ENCODE measurements at places on chromosomes 7 and 10.

DNA sequence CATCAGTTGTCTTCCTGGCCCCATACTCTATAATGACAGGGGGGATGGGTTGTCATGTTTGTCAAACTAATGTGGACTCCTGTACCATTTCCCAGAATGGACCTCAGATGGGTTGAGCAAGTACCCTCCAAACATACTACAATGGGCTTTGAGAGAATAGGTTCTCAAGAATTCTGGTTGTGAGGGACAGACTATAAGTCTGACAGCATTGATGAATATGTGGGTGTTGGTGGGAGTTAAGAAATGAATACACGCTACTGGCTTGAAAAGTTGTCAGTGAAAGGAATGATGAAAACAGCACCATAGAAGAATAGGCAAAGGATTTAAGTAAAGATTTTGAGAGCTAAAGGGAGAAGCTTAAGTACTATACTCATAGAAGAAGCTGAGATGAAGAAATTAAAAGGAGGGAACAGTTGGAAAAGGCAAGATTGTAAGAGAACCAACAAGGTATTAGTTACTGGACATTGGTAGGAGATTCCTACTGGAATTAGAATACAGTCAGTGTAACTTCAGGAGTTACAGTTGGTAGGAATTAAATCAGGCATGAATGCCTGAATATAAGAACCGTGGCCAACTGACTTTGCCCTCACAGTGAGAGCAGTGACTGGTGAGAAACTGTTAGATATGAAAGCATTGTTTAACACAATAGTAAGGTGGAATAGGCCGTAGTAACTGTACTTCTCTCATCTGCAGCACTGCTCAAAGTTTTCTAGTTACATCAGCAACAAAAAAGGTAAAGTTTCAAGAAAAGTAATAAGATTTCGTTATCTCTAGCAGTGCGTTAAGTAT is 86.3 kb downstream of the LCOR start:
- no peak for DNase-seq

DNA sequence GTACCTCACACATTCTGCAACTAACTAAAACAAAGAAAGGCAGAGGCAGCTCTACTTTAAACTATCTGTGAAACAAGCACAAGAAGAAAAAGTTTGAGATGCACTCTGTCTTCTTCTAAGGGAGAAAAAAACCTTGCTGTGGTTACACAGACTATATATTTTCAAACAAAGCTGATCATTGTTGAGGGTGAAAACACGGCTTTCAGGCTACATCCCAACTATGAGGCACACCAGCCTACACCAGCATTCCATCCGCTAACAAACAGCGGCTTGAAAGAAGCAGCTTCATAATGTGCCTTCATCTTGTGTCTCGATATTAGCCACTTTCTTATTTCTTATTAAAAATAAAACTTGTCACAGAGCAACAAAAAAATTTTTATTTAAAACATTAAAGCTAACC is 79.1 kb downstream of the USP6NL start:
- no peak for DNase-seq

GRCh38 chr10:97506199-97506991 is 7.7 kb downstream of the UBTD1 start:
- no peak for DNase-seq

GRCh38 chr10:77192402-77192801 is 445.2 kb downstream of the KCNMA1 start:
- DNase-seq, result no peak

DNA sequence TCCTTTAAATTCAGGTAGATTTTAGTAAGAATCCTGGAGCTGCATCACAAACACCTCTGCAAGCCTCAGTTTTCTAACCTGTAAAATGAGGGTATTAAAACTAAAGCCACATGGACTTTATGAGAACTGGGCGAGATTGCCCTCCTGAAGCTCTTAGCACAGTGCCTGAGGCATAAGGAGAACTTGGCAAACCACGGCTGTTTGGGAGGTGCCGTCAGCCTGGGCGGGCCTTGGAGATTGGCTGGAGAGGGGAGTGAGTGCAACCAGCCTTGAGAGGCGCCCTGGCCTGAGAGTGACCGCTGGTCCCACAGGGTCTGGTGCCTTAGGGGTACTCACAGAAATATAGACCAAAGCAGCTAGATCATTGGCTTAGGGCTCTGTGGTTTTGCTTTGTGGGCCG is 5.4 kb upstream of the TNS3 start:
- no peak for DNase-seq
